NCI-H187 (cell line): ENCODE measurements at places on chromosomes 16 and 17.

DNA sequence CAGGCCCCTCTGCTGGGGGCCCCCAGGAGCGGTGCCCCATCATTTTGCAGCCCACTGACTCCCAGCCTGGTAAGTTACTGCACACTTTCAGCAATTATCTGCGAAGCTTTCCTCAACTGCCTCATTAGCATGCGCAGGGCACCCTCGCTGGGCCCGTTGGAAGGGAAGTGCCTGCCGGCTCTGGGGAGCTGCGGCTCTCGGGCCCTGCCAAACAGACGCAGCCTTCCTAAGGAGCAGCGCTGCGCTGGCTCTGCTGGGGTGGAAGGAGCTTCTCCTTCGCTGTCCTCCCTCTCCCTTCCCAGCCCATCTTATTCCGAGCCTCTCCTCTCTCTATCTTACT is 71.0 kb downstream of the RBBP6 start:
- no peak for DNase-seq

DNA sequence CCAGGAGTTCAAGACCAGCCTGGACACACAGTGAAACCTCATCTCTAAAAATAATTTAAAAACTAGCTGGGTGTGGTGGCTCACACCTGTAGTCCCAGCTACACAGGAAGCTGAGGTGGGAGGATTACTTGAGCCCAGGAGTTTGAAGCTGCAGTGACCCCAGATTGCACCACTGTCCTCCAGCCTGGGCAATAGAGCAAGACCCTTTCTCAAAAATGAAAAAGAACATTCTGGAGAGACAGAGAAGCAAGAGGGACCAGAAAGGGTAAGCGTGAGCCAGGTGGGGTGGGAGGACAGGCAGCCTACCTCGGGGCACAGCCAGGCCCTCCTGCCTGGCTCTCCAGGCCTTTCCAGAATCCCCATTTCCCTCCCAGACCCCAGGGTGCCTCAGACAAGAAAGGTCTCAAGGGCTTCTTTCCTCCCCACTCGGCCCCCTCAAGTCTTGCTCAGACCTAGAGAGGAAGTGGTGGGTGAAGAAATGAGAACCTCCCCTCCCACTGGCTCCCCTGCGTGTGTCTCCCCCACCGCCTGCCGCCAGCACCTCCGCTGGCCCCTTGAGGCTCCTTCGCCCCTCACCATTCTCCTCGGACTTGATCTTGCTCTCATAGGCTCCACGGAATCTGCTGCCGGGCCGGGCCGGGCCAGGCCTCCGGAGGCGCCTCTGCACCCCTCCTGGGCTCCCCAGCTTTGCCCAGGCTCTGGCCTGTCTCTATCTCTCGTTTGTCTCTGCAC is 503 bp downstream of the C16orf54 start:
- DNase-seq: no peak

- DNase-seq: no peak
These were observed 251.7 kb upstream of the SALL1 start for GRCh38 chr16:51402785-51403184.

DNA sequence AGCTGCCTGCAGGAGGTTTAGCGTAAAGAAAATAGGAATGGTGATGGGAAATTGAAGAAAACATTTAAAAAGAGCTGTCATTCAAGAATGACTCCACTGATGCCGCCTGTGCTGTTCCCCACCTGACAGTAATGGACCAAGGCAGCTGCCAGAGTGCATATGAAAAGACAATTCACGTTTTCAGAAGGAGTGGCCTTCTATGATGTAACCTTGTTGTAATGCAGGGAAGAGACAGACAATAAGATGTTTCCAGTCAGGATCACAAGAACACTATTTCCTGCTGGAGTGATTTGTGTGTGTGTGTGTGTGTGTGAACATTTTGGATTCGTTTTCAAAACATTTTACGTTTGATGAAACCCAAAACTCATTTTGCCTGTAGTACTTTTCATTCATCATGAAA is 203.7 kb downstream of the LGALS9B start:
- no peak for DNase-seq

GRCh38 chr17:71063127-71063526 is 893.8 kb downstream of the KCNJ2 start:
- no peak for DNase-seq

- DNase-seq: peak; percentile 43
These were observed 8.3 kb downstream of the FOXJ1 start for GRCh38 chr17:76132574-76133338.

- no peak for DNase-seq
These were observed 15.3 kb downstream of the VPS53 start for GRCh38 chr17:699345-699744.

DNA sequence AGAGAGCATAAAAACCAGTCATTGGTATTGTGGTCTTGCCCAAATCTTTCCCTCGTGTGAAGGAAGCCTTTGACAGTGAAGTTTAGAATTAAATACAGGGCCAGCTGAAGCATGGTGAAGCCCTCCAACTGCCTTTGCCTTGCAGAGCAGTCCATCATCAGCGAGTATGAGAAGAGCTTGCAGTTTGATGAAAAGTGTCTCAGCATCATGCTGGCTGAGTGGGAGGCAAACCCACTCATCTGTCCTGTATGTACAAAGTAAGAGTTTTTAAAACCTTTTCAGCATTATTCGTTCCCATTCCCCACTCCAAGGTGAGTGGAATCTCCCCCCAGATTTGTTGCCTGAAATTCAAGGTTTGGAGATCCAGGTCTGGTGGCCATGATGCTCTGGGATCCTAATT is 5.8 kb downstream of the RPAIN start:
- no peak for DNase-seq

- DNase-seq: no peak
These were observed 25.8 kb downstream of the POLR2A start for GRCh38 chr17:7509937-7510336.

DNA sequence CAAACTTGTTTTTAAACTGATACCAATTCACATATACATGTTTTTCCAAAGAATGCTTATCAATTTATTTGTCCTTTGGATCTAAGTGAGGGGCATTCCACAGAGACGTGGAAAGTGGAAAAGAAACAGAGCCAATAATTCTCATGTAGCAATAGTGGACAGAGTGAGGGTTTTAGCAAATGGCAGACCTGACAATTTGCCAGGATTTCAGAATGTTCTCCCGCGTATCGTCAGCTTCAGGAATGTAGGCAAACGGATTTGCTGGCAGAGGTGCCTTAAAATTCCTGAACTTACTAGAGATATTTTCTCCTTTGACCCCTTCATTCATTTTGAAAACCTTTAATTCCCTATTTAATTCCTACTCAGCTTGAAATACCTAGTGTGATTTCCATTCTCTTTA is 193.4 kb upstream of the CPHXL start:
- no peak for DNase-seq

GRCh38 chr16:8712589-8713361 is 38.4 kb downstream of the ABAT start:
- DNase-seq: no peak

GRCh38 chr16:64133366-64133765 is 988.5 kb downstream of the CDH11 start:
- DNase-seq: no peak

- DNase-seq: no peak
These were observed at the start of gene GAS7 for GRCh38 chr17:10198509-10199249. TSS of gene GAS7 (minus strand) at chr17:10198606.
